Progenitor cell of endocrine pancreas (in vitro differentiated cells): ENCODE measurements at places on chromosomes 2 and 18. TPM values are rescaled to one million over a fixed set of nuclear protein-coding genes. Genes with fewer than 3 reads are reported as not detected.

GRCh38 chr18:26543373-26543772 lies 5.0 kb downstream of the KCTD1 start:
- H3K36me3 ChIP-seq: peaks cover 3% of the 10 kb centered on the region
- H3K27me3 ChIP-seq: peaks cover 10% of the 10 kb centered on the region
- no peak overlapping the region for H3K27ac ChIP-seq
- peak overlapping the region; percentile 47 for H3K4me3 ChIP-seq
- DNase-seq: no peak

ACMSD gene
- total RNA-seq: not detected in 2 replicates

DNA sequence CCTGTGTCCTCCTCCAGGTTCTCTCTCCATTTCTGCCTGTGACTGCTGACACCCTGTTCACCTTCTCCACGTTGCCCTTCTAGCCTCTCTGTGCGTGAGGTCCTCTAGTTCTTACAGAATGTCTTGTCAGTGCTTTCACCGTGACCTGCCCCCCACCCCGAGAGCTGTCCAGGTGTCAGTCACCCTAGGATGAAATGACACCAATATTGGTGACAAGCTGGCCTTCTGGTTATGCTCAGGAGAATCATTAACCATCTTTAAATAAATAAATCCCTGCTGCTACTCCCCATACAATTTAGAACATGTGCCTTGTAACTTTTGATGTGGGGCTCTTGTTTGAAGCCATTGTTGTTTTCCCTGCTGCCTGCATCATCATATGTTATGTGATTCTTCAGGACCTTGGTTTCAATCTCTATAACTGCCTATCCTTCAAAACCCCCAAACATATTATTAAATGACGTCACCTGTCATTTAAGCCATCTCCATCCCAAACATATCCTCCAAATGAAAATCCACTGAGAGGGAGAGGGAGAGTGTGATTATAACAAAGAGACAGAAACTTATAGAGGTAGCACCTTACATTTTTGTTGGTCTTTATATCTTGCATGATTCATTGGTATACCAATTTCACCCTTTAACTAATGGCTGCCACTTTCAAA lies 496.3 kb downstream of the PARD3B start:
- H3K4me1 ChIP-seq: peaks cover 16% of the 10 kb centered on the region
- peaks cover 3% of the 10 kb centered on the region for H3K36me3 ChIP-seq
- no peak overlapping the region for H3K4me3 ChIP-seq
- no peak overlapping the region for H3K27ac ChIP-seq
- no peaks in the 10 kb centered on the region for H3K27me3 ChIP-seq
- no peak for DNase-seq

- no peak overlapping the region for H3K27ac ChIP-seq
- no peak for DNase-seq
- H3K27me3 ChIP-seq: peaks cover 3% of the 10 kb centered on the region
- H3K4me3 ChIP-seq: no peak overlapping the region
These were observed 29.3 kb downstream of the EFHD1 start for GRCh38 chr2:232662486-232663260.

DNA sequence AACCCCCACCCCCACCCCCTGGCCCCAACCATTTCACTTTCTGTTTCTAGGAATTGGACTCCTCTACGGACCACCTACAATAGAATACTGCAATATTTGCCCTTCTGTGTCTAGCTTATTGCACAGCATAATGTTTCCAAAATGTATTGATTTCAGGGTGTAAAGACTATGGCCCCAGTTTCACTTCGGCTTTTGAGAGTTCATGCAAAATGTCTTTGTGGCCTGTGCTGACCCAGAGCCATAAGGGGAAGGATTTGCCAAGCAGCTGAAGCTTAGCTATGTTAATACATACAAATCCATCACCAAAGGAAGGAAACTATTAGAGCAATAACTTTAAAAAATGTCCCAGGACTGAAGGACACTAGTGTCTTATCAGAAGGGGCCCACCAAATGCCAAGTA lies 11.2 kb upstream of the ATP9B start:
- H3K36me3 ChIP-seq: no peaks in the 10 kb centered on the region
- H3K27me3 ChIP-seq: peaks cover 13% of the 10 kb centered on the region
- no peak for DNase-seq
- no peaks in the 10 kb centered on the region for H3K4me1 ChIP-seq
- no peak overlapping the region for H3K4me3 ChIP-seq

SLC5A6 gene
- 66.7 and 70.8 TPM in 2 replicates for total RNA-seq

IRS1 gene
- total RNA-seq: 17.1 and 20.5 TPM in 2 replicates

TMEM163 gene
- 3.7 and 3.8 TPM in 2 replicates for total RNA-seq

GRCh38 chr2:227482638-227483340 lies 10.8 kb downstream of the AGFG1 start:
- no peak overlapping the region for H3K27ac ChIP-seq
- H3K4me3 ChIP-seq: no peak overlapping the region

GRCh38 chr2:186648130-186648529 lies 45.7 kb upstream of the FAM171B start:
- H3K27me3 ChIP-seq: no peaks in the 10 kb centered on the region
- H3K27ac ChIP-seq: no peak overlapping the region
- peaks cover 11% of the 10 kb centered on the region for H3K4me1 ChIP-seq
- peaks cover 18% of the 10 kb centered on the region for H3K36me3 ChIP-seq

- DNase-seq: no peak
- H3K27ac ChIP-seq: no peak overlapping the region
- H3K36me3 ChIP-seq: no peaks in the 10 kb centered on the region
- peaks cover 14% of the 10 kb centered on the region for H3K4me1 ChIP-seq
- no peak overlapping the region for H3K4me3 ChIP-seq
- no peaks in the 10 kb centered on the region for H3K27me3 ChIP-seq
These were observed 43.8 kb upstream of the DDX18 start for GRCh38 chr2:117770730-117771129.

GRCh38 chr2:180412219-180412618 lies 405.1 kb upstream of the CWC22 start:
- H3K4me1 ChIP-seq: peaks cover 15% of the 10 kb centered on the region
- H3K27me3 ChIP-seq: no peaks in the 10 kb centered on the region
- DNase-seq: no peak
- no peak overlapping the region for H3K4me3 ChIP-seq

DNA sequence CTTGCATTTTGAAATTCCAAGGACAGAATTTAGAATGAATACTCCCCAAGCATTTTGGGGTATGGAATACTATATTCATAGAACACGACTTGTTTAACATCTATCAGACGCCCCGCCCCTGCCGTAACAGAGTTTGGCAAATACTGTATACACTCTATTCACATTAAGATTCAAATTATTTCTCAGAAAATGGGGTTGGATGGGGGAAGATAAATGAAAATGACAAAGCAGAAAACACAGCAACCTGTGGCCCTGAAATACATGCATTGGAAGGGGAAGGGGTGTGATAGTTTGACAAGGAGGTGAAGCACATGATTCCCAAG lies 634.6 kb upstream of the SLC39A10 start:
- no peaks in the 10 kb centered on the region for H3K27me3 ChIP-seq
- DNase-seq: no peak
- H3K4me1 ChIP-seq: no peaks in the 10 kb centered on the region
- H3K36me3 ChIP-seq: no peaks in the 10 kb centered on the region
- no peak overlapping the region for H3K4me3 ChIP-seq
- no peak overlapping the region for H3K27ac ChIP-seq

DNA sequence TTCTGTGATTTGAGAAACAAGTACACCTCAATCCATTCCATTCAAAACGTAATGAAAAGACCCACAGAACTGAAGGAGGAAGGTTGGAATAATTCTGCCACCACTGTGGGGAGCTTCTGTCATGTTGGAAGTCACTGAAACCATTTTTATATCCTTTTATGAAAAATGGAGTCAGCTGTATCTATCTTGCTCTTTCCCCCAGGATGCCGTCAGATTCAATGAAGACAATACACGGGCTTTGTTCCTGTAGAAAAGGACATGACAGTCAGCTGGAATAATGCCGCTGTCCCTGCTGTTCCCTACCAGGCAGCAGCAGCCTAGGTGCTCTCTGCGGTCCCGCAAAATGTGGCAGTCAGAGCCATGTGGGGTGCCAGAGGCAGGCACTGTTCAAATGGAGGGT lies 52.5 kb upstream of the APCDD1 start:
- H3K36me3 ChIP-seq: no peaks in the 10 kb centered on the region
- DNase-seq: no peak
- no peak overlapping the region for H3K27ac ChIP-seq
- peaks cover 8% of the 10 kb centered on the region for H3K4me1 ChIP-seq
- H3K4me3 ChIP-seq: no peak overlapping the region
- H3K27me3 ChIP-seq: peaks cover 29% of the 10 kb centered on the region

DNA sequence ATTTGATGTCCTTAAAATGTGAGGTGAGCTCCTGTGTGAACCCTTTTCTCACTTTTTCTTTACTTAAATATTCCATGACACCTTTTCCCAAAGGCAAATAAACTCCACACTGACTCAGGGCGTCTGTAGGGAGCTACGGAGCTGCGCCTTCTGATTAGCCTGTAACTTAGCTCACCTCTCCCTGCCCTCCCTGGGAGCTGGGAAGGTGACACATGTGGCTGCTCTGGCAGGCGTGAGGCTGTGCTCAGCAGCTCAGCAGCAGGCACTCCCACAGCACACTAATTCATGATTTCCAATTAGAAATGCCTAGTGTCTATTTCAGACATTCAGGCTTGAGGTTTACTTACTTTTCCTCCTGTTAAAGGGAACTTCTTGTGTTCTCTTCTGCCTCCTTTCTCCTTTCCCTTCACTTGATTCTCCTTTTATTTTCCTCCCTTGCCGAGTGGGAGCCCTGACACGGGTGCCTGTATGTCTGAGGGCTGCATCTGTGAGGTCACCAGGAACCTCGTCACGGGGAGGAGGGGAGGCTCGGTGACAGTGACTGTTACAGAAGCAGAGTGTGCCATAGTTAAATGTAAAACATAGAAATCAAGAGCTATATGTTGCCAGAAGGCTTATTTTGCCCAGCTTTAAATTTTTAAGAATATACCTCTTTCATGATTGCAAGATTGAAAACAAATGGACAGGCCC lies 437.1 kb downstream of the DCDC2C start:
- H3K36me3 ChIP-seq: no peaks in the 10 kb centered on the region
- H3K4me1 ChIP-seq: peaks cover 15% of the 10 kb centered on the region
- H3K27me3 ChIP-seq: peaks cover 3% of the 10 kb centered on the region
- no peak overlapping the region for H3K4me3 ChIP-seq
- H3K27ac ChIP-seq: peak overlapping the region; percentile 43

DNA sequence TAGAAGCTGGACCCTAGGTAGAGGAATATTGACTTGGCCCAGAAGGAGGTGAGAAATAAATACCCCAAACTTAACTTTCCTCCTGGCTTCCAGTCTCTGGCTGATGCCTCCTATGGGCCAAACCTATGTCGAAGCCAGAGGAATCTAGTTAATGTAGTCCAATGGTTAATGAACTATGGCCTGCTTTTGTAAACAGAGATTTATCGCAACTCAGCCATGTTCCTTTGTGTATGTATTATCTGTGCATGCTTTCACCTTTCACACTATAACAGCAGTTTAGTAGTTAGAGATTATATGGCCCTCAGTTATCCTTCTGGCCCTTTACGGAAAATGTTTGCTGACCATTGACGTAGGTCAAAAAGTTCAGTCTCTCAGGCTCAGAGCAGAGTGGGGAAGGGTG lies 67.3 kb upstream of the BARD1 start:
- no peak overlapping the region for H3K4me3 ChIP-seq
- H3K27me3 ChIP-seq: no peaks in the 10 kb centered on the region
- H3K4me1 ChIP-seq: peaks cover 11% of the 10 kb centered on the region
- peak overlapping the region; percentile 59 for H3K27ac ChIP-seq

DNA sequence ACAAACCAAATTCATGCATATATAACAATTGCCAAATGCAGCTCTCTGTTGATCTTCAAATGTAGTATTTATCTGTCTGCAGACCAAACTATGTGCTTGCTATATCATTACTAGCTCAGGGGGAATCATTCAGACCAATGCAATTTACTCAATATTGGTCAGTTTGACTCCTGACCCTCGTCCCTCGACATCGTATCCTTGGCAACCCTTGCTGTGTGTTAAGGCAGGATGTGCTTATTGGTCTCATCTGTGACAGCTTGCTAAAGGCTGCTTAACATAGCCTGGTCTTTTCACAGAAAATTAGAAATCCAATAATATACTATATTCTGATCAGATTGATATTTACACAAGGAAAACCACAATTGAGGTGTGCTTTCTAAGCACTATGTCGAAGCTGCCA lies 747.1 kb downstream of the GALR1 start:
- no peaks in the 10 kb centered on the region for H3K36me3 ChIP-seq
- DNase-seq: no peak
- no peaks in the 10 kb centered on the region for H3K4me1 ChIP-seq
- no peak overlapping the region for H3K4me3 ChIP-seq
- peaks cover 10% of the 10 kb centered on the region for H3K27me3 ChIP-seq
- no peak overlapping the region for H3K27ac ChIP-seq

- H3K4me1 ChIP-seq: no peaks in the 10 kb centered on the region
- H3K36me3 ChIP-seq: no peaks in the 10 kb centered on the region
- no peak overlapping the region for H3K27ac ChIP-seq
- no peak for DNase-seq
- no peaks in the 10 kb centered on the region for H3K27me3 ChIP-seq
These were observed 413.6 kb downstream of the CDH2 start for GRCh38 chr18:27763341-27763740.

GRCh38 chr2:118718921-118719320 lies 128.5 kb downstream of the EN1 start:
- H3K4me3 ChIP-seq: no peak overlapping the region
- no peak for DNase-seq
- H3K36me3 ChIP-seq: no peaks in the 10 kb centered on the region
- no peaks in the 10 kb centered on the region for H3K4me1 ChIP-seq
- H3K27me3 ChIP-seq: peaks cover 13% of the 10 kb centered on the region
